ENCODE measurements at places on chromosomes 1 and 21. TPM values are rescaled to one million over a fixed set of nuclear protein-coding genes. Genes with fewer than 3 reads are reported as not detected.

DNA sequence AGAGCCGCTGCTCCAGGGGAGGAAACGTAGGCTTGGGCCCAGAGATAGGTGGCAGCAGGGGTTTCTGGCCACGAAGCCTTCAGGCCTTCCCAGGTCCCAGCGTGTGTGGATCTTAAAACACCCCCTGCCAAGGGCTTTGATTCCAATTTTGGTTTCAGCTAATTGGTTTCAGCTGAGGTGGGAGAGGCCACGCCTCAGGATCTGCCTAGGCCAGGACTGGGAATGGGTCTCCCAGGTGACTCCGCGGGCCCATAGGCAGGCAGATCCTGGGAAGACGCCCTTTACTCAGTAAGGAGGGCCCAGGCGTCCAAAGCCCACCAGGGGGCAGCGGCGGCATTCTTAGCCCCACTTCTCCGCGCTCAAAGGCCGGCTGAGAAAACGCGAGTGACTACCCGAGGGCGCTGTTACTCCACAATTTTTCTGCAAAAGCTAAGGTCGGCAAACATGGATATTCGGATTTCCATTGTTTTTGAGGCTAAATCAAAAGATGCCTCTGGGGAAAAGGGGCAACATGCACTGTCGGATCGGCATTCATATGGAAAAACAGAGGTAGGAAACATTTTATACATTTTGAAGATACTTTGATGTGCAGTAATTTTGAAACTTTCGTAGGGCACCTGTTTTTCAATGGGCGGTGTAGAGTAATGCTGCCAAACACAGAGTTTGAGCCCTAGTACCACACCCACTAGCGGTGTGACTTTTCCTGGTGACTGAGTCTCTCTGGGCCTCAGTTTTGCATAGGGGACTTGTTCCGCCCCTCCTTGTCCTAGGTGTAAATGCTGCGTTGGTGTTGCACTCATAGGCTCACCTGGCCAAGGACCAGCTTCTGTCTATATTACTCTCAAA, 31.8 kb upstream of the BCL10 start:
- H3K4me3 ChIP-seq: peak overlapping the region; percentile 78
- DNase-seq: peak; percentile 12
- H3K27ac ChIP-seq: no peak overlapping the region
- H3K36me3 ChIP-seq: no peaks in the 10 kb centered on the region

PIGR gene
- not detected for total RNA-seq

DNA sequence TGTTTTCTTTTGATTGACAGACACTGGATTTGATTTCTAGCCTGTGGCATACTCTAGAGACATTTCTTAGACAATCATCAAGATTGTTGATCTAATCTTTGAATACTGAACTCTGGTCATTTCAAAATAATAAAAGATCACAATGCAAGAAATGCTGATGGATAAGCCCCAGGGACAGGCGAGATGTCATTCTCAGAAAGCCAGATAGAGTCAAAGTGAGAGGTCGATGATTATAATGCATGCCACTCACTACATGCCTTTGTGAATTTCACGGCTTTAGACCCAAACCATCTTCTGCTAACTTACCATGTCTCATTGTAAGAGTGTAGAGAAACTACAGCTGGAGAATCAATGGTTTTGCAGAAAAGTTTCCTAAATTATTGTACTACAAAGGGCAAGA, 257.1 kb downstream of the DYRK1A start:
- peaks cover 28% of the 10 kb centered on the region for H3K27me3 ChIP-seq
- H3K27ac ChIP-seq: no peak overlapping the region
- DNase-seq: no peak
- no peak overlapping the region for H3K4me3 ChIP-seq
- H3K4me1 ChIP-seq: no peaks in the 10 kb centered on the region

WDR64 gene
- 0.37 TPM for total RNA-seq

DNA sequence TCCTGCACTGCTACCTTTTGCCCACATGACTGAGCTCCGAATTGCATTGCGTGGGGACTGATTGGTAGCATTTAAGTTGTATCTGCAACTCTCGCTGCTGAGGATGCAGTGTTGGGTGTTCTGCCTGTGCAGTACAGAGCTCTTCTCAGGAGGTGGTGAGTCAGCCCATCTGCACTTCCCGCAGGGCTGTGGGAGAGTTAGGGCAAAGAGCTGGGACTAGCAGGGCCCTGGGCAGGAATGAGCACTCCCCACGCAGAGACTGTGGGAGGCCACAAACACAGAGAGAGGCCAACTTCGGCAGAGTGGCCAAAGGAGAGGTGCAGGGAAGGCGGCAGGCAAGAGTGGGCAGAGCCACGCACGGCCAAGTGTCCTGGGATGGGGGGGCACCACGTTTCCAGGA, 244.7 kb downstream of the SIPA1L2 start:
- no peak overlapping the region for H3K4me3 ChIP-seq
- H3K36me3 ChIP-seq: no peaks in the 10 kb centered on the region
- H3K4me1 ChIP-seq: no peaks in the 10 kb centered on the region
- DNase-seq: no peak

S100B gene
- not detected for total RNA-seq

DNA sequence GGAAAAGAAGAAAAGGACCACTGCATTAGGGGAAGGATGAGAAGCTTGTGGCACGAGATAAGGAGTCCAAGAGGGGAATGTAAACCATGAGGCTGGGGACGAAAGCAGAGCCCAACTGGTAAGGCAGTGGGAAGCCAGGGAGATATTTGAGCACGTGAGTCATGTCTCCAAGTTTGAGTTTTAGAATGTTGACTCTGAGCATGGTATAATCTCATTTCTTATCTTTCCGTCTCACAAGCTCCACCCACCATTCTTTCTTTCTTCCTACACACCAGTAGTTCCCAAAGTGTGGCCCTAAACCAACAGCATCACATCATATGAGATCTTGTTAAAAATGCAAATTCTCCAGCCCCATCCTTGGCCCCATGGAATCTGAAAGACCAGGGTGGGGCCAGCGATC, 145.3 kb downstream of the PLPP3 start:
- H3K4me3 ChIP-seq: no peak overlapping the region
- no peaks in the 10 kb centered on the region for H3K36me3 ChIP-seq
- no peak for DNase-seq
- no peak overlapping the region for H3K27ac ChIP-seq
- no peaks in the 10 kb centered on the region for H3K4me1 ChIP-seq

DNA sequence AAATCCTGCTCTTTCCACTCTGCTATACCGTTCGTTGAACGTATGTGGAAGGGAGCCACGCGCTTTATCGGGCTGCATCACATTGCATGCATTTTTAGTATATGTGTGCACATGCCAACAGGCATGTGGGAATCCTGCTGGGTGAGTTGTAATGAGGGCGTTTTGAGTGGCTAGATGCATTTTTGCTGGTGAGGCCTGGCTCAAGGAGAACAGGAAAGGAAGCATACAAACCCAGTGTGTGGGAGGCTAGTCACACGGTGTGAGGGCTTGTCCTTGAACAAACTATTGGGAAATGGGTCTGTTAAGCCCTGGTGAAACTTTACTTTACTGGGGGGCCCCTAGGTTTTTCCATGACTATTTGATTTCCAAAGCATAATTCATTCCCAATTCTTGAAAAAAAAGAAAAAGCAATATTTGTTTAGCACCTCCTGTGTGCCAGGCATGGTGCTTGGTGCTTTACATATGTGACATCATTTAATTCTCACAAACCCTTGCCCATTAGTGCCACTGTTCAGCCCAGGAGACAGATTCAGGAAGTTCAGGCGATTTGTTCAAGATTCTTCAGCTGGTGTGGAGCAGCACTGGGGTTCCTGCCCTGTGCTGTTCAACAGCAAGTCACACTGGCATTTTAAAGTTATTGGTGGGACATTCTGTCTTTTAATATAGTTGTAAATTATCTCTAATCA, 25.6 kb upstream of the JUN start:
- peaks cover 7% of the 10 kb centered on the region for H3K36me3 ChIP-seq
- H3K4me3 ChIP-seq: no peak overlapping the region
- no peak for DNase-seq
- H3K27ac ChIP-seq: peak overlapping the region; percentile 87
- peaks cover 43% of the 10 kb centered on the region for H3K4me1 ChIP-seq

DNA sequence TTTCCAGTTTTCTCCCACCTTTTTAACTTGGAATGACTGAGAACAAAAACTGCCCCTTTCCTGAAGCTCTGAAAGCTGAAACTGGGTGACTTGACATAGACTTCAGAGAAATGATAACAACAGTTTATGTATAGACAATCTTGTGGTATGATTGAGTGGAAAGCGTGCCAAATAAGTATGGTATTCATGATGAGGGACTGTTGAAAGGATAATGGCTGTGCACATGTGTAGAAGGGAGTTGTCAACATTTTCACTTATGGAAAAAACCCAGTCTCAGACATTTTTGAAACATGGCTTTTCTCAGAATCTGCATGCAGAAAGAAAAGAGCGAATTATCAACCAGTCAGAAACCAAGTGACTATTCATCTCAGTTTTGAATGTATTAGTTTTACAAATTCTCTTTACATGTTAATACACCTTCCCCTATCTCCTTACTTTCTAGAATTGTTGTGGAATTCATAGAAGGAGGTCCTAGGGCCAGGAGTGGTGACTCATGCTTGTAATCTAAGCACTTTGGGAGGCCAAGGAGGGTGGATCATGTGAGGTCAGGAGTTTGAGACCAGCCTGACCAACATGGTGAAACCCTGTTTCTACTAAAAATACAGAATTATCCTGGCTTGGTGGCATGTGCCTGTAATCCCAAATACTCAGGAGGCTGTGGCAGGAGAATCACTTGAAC, 261.2 kb downstream of the S1PR1 start:
- DNase-seq: no peak
- no peak overlapping the region for H3K27ac ChIP-seq
- H3K4me3 ChIP-seq: no peak overlapping the region
- no peaks in the 10 kb centered on the region for H3K4me1 ChIP-seq
- no peaks in the 10 kb centered on the region for H3K36me3 ChIP-seq

GRCh38 chr1:182169203-182169602, 107.7 kb upstream of the ZNF648 start:
- H3K36me3 ChIP-seq: no peaks in the 10 kb centered on the region
- peak overlapping the region; percentile 21 for H3K27ac ChIP-seq
- peaks cover 1% of the 10 kb centered on the region for H3K4me1 ChIP-seq
- peaks cover 10% of the 10 kb centered on the region for H3K27me3 ChIP-seq
- no peak for DNase-seq

- peaks cover 16% of the 10 kb centered on the region for H3K4me1 ChIP-seq
- no peak overlapping the region for H3K4me3 ChIP-seq
- H3K27ac ChIP-seq: no peak overlapping the region
- peaks cover 74% of the 10 kb centered on the region for H3K27me3 ChIP-seq
- no peak for DNase-seq
These were observed 2.2 kb upstream of the TMEM51 start for GRCh38 chr1:15151377-15151806.
